ENCODE measurements at places on chromosomes 1 and 21.
A peak's percentile ranks its signal among the peaks of the same experiment; 100 is the strongest.

- DNase-seq: no peak
These were observed 16.5 kb downstream of the CCDC30 start for GRCh38 chr1:42479621-42480020.

- DNase-seq: no peak
These were observed 1.5 kb upstream of the CD48 start for GRCh38 chr1:160713161-160713560.

- no peak for DNase-seq
These were observed 6.0 kb upstream of the LY9 start for GRCh38 chr1:160789702-160790611.

- DNase-seq: no peak
These were observed 39.3 kb downstream of the HMGB4 start for GRCh38 chr1:33903210-33903589.

- DNase-seq: no peak
These were observed 64.4 kb downstream of the CDC7 start for GRCh38 chr1:91564888-91565701.

- DNase-seq: no peak
These were observed 12.8 kb downstream of the S100PBP start for GRCh38 chr1:32830092-32830852.

- DNase-seq: no peak
These were observed 291.0 kb downstream of the ADGRL2 start for GRCh38 chr1:82091729-82092128.

GRCh38 chr21:36761685-36762084 lies 62.8 kb downstream of the SIM2 start:
- DNase-seq: no peak

- DNase-seq: no peak
These were observed 607.8 kb upstream of the ADGRL2 start for GRCh38 chr1:81192647-81193642.

- peak; percentile 41 for DNase-seq
These were observed 47.1 kb downstream of the ATP2B4 start for GRCh38 chr1:203673550-203674411.

DNA sequence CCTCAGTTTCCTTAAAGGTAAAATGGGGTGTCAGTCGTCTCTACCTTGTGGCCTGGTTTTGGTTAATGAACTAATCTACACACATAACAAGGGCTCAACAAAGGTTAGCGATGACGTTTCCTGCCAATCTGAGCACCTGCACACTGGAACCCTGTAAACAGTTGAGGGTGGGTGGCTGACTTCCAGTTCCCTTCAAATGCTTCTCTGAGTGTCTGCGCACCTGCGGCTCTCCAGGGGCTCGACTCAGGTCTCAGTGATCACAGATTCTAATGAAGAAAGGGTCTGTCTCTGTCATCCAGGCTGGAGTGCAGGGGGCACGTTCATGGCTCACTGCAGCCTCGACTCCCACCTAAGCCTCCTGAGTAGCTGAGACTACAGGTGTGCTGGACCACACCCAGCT lies 3.3 kb upstream of the AGPAT3 start:
- DNase-seq: no peak

DNA sequence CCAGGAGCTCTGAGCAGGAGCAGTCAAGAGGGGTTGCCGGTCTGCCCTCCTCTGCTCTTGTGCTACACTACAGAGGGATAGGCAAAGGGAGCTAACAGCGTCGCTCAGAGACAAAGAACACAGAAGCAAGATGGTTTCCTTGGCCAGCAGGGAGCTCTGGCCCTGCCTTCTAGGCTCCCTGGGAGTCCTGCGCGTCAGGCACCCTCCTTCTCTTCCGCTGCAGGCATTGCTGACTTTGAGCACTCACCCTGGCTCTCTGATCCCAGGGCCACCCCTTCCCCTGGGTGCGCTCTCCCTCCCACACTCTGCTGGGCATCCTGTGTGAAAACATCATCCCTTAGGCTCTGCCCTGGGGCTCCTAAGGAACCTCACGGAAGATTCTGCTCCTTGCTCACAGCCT lies 489 bp downstream of the TNNI1 start:
- no peak for DNase-seq

Measured in left ventricle myocardium inferior (tissue), 1 donor.